Lower lobe of right lung (tissue), 2 donors: ENCODE measurements at places on chromosomes 1 and 21. TPM values are rescaled to one million over a fixed set of nuclear protein-coding genes. Genes with fewer than 3 reads are reported as not detected.

HJV gene
- not detected for total RNA-seq

S100A14 gene
- 138 TPM for total RNA-seq

KRTAP11-1 gene
- total RNA-seq = not detected

CHTOP gene
- 72.2 TPM for total RNA-seq

CD247 gene
- 8.7 TPM for total RNA-seq

GRCh38 chr1:97739596-97740103, 181.2 kb downstream of the DPYD start:
- DNase-seq = no peak
